ENCODE measurements at places on chromosomes 2 and 18. TPM values are rescaled to one million over a fixed set of nuclear protein-coding genes. Genes with fewer than 3 reads are reported as not detected.

NEUROD1 gene
- polyA plus RNA-seq = not detected

LRRTM4 gene
- not detected for polyA plus RNA-seq

ANKRD36 gene
- polyA plus RNA-seq = 5.2 TPM

CNDP1 gene
- not detected for polyA plus RNA-seq

GREB1L gene
- polyA plus RNA-seq = 0.21 TPM

GRCh38 chr2:197628043-197628500 is 47.3 kb downstream of the RFTN2 start:
- H3K36me3 ChIP-seq = no peaks in the 10 kb centered on the region
- H3K27ac ChIP-seq = no peak overlapping the region
- no peaks in the 10 kb centered on the region for H3K4me1 ChIP-seq
- H3K27me3 ChIP-seq = no peaks in the 10 kb centered on the region
- no peak for DNase-seq

GRCh38 chr2:161384864-161385263 is 31.2 kb upstream of the TBR1 start:
- peaks cover 2% of the 10 kb centered on the region for H3K27me3 ChIP-seq
- H3K4me3 ChIP-seq = peak overlapping the region; percentile 33
- peaks cover 29% of the 10 kb centered on the region for H3K4me1 ChIP-seq
- DNase-seq = peak; percentile 15

DNA sequence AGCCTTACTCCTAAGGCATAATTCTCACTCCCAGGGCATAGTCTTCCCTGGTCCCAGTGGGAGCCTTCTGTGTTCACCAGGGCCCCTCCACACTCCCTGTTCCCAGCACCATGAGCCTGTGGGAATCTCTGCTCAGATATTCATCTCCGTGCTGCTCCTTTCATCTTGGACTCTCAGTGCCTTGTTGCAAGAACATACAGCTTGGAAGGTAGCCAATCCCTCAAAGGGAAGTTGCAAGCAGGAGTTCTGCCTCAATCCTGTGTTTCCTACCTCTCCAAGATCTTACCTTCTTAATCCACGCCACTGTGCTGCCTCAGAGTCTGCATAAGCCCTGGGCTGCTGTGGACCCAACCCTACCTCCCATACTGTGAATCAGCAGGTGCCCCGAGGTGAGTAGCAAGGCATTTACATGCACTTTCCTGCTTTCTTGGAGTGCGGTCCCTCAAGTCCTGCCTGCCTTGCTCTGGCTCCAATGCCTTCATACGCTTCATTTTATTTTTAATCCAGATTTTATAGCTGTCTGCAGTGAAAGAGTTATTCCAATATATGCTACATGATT is 413.8 kb upstream of the RAB6C start:
- H3K4me1 ChIP-seq = no peaks in the 10 kb centered on the region
- no peaks in the 10 kb centered on the region for H3K36me3 ChIP-seq
- no peak overlapping the region for H3K4me3 ChIP-seq
- H3K27ac ChIP-seq = no peak overlapping the region
